Activated T-helper 2 cell treated with anti-CD3 and anti-CD28 coated beads, Interferon-gamma antibody, Interleukin-2, Interleukin-4, amounts not matched to agents 10 μg/mL and 5 μg/mL and 100 μg/mL, durations not matched to agents 14 hours and 24 hours and 36 hours (primary cell): ENCODE measurements at places on chromosomes 4 and X.

DNA sequence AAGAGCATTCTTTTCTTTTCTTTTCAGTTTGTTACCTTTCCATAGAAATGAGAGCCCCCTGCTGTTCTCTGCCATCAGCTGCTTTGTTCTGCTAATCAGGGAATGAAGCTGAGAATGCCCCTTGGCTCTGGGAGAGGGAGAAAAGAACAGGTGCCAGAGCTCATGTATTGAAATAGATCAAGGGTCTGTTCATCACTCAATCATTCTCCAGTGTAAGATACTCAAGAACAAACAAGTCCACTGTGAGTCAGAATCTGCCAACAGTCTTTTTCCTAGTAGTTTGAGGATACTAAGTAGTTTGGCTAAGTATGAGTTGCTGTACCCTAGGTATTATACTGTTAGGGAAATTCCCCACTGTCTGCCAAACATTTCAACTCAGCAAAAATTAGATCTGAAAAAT is 144.3 kb downstream of the RTL3 start:
- DNase-seq = no peak
- no peak overlapping the region for H3K4me3 ChIP-seq
- H3K4me1 ChIP-seq = peaks cover 46% of the 10 kb centered on the region
- peak overlapping the region; percentile 94 for H3K27ac ChIP-seq
- peaks cover 54% of the 10 kb centered on the region for H3K36me3 ChIP-seq

- no peaks in the 10 kb centered on the region for H3K36me3 ChIP-seq
- H3K4me1 ChIP-seq = no peaks in the 10 kb centered on the region
- H3K27ac ChIP-seq = no peak overlapping the region
- no peak overlapping the region for H3K4me3 ChIP-seq
- no peaks in the 10 kb centered on the region for H3K27me3 ChIP-seq
Measured at GRCh38 chr4:131488772-131489171, 1660.3 kb upstream of the PCDH10 start.

DNA sequence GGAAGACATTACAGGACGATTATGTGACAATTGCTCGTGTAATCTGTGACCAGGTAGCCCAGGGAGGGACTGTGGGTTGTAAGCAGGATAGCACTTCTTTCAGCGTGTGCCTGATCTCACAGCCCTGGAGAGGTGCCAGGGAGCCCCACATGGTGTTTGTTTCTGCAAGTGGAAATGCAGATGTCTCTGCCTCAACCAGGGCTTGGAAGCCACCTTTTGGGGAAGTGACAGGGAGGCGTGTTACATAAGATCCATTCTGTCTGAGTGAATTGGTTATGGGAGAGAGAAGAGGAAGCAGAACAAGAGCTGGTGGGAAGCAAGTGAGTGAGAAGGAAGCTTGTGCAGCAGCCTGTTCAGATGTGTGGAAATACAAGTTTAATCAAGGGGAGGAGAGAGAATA is 104.5 kb upstream of the GATB start:
- peaks cover 9% of the 10 kb centered on the region for H3K27me3 ChIP-seq
- no peak for DNase-seq
- no peak overlapping the region for H3K4me3 ChIP-seq
- H3K4me1 ChIP-seq = no peaks in the 10 kb centered on the region

GRCh38 chr4:40564004-40564403 is 65.7 kb downstream of the RBM47 start:
- peaks cover 6% of the 10 kb centered on the region for H3K36me3 ChIP-seq
- H3K27me3 ChIP-seq = no peaks in the 10 kb centered on the region
- no peak overlapping the region for H3K27ac ChIP-seq
- no peak for DNase-seq
- peaks cover 43% of the 10 kb centered on the region for H3K4me1 ChIP-seq

DNA sequence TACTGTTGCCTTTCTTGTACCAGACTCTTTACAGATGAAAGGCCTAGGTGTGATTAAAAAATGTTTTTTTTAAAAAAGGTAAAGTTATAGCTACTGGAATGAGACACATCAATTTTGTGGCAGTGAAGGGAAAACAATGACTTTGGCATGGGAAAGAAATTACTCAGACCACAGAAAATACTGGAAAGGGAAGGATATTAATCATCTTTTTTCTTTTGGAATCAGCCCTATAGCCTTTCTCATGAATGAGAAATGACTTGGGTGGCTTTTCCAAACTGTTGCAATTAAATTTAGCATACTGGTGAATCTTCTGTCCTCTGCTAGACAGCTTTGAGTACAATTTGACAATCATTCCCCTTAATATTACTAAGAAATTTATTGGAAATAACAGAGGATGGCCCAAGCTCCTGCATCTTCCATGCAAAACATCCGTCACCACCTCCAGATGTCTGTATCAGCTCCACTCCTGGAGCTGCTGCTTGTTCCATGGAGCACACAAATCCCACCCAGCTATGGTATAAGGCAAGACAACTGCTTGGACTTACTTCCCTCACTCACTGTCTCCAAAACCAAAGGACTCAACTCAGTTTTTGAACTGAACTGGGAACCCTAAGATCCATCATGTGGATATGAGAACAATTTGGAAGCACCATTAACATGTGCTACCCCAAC is 97.6 kb upstream of the ARSJ start:
- no peak overlapping the region for H3K27ac ChIP-seq
- no peaks in the 10 kb centered on the region for H3K4me1 ChIP-seq
- H3K36me3 ChIP-seq = no peaks in the 10 kb centered on the region
- peaks cover 31% of the 10 kb centered on the region for H3K27me3 ChIP-seq

- no peak overlapping the region for H3K4me3 ChIP-seq
- H3K27ac ChIP-seq = no peak overlapping the region
- no peaks in the 10 kb centered on the region for H3K27me3 ChIP-seq
- DNase-seq = no peak
Measured at GRCh38 chr4:43816116-43816515, 632.5 kb downstream of the KCTD8 start.
